ENCODE measurements at places on chromosomes 6 and 20. TPM values are rescaled to one million over a fixed set of nuclear protein-coding genes. Genes with fewer than 3 reads are reported as not detected.

The SDHAF4 gene
- 16.6 TPM for total RNA-seq

- no peak for DNase-seq
Measured at GRCh38 chr20:37406010-37406998, 60.4 kb downstream of the SRC start.

GRCh38 chr6:135105710-135106109, 51.1 kb upstream of the HBS1L start:
- DNase-seq, result no peak

DNA sequence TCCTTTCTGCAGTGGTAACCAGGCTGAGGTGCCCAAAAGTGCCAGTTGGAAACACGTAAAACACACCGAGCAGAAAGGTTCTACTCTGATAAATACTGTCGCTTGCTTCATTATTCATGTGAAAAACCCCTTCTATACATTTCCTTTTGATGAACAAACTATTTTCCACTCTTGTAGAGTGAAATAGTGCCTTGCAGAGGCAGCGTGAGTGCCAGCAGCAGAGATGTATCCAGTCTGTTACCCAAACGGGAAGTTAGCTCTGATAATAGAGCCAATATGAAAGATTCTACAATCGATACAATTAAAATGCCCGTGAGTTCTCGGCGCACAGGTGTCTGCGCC, 1.5 kb downstream of the ZBTB46 start:
- no peak for DNase-seq

DNA sequence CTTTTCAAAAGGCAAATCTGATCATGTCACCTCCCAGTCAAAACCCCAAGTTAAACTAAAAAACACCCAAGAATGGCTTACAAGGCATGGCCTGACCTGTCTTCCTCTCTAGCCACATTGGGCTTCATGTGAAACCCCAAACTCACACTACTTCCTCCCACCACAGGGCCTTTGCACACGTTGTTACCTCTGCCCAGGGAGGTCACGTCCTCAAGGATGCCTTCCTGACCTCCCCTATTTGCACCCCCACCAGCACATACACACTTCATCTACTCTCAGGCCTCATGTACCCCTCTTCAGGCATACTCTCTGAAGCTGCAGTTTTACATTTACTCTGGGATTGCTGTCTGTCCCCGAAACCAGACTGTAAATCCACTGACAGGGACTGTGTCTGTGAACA, 6.1 kb downstream of the EZR start:
- DNase-seq, result no peak

DNA sequence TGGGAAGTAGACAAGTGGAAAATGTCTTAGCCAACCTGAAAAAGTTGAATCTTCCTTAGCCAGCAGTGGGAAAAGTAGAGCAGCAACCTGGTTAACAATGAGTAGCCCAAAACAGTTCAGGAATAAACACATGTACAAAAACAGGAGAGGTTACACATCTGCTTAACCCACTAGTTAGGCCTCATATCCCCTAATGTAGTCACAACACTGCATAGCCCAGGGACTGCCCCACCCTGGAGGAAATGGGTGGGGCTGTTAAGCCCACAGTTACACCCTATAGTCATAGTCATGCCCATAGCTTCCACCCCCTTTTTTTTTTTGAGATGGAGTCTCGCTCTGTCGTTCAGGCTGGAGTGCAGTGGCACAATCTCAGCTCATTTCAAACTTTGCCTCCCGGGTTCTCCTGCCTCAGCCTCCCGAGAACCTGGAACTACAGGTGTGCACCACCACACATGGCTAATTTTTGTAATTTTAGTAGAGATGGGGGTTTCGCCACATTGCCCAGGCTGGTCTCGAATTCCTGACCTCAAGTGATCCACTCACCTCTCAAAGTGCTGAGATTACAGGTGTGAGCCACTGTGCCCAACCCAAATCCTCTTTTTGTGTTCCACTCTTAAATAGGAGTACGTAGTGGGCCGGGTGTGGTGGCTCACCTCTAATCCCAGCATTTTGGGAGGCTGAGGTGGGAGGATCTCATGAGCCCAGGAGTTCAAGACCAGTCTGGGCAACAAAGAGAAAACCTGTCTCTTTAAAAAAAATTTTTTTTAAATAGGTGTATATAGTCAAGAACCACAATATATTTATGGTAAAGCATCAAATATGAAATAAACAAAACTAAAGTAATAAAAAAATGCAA, 24.5 kb downstream of the ILRUN start:
- DNase-seq, result no peak

All from Right ventricle myocardium inferior (tissue), 1 donor.